ENCODE measurements at places on chromosomes 4 and X. TPM values are rescaled to one million over a fixed set of nuclear protein-coding genes. Genes with fewer than 3 reads are reported as not detected.

The ANKRD50 gene
- 12.2 TPM for total RNA-seq

The DOK7 gene
- not detected for total RNA-seq

The FAM120C gene
- 10.1 TPM for total RNA-seq

The BST1 gene
- total RNA-seq = 4.9 TPM

The GLRA2 gene
- total RNA-seq = not detected

The SERPINA7 gene
- total RNA-seq = not detected

The CACNA1F gene
- not detected for total RNA-seq

The UBE2K gene
- 16.8 TPM for total RNA-seq

The SPANXA1 gene
- not detected for total RNA-seq

The HTN3 gene
- total RNA-seq = not detected

The TBC1D8B gene
- total RNA-seq = 8.6 TPM

The ANOS1 gene
- 1.4 TPM for total RNA-seq

The PLP1 gene
- total RNA-seq = 1.8 TPM

The TKTL2 gene
- total RNA-seq = not detected

The POU3F4 gene
- not detected for total RNA-seq

The ADH6 gene
- total RNA-seq = not detected

The CYBB gene
- total RNA-seq = not detected

The OPHN1 gene
- total RNA-seq = 3.5 TPM
